ELR (cell line): ENCODE measurements at places on chromosomes 7 and 10.

- DNase-seq, result no peak
Measured at GRCh38 chr7:151487228-151487627, 32.5 kb downstream of the RHEB start.

DNA sequence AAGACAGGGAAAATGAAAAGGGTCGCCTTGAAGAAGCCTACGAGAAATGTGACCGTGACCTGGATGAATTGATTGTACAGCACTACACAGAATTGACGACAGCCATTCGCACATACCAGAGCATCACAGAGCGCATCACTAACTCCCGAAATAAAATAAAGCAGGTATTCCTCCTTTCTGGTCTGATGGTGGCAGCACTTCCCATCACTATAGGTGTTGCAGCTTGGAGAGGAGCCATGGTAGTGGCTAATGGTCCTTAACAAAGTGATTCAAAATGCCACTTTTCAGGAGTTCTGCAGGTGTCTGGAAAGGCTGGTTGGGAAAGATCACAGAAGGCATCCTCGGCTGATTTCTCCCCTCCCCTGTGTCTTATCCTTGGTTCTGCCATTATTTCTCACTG, 22.1 kb downstream of the EXOC4 start:
- no peak for DNase-seq

DNA sequence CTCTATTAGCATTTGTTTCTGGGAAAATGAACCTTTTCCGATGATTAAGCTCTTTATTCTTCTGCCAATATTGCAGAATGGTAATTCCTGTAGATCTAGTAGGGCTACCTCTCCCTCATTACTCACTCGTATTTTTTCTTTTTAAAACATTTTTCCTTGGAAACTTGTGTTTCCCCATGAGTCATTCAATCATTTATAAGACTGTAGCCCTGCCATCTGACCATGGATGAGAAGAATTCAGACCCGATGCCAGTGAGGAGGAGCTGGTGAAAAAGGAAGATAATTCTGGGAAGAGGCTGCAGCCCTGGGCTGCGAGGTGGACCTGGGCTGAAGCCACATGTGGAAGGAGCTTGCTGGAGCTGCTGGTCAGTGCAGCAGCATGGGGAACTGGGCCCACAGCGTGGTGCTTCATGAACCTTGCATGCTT, 242.8 kb downstream of the KLF6 start:
- peak; percentile 88 for DNase-seq

DNA sequence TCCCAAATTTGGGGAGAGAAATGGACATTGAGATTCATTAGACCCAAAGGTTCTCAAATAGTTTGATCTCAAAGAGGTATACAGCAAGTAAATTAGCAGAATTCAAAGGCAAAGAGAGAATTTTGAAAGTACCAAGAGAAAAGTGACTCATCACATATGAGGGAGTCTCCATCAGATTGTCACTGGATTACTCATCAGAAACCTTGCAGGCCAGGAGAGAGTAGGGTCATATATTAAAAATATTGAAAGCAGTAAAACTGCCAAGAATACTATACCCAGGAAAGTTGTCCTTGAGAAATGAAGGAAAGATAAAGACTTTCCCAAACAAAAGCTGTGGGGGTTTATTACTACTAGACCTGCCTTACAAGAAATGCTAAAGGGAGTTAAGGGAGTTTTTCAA, 140.6 kb downstream of the TMEM168 start:
- peak; percentile 72 for DNase-seq

- DNase-seq, result no peak
Measured at GRCh38 chr7:115410972-115411686, 489.2 kb downstream of the MDFIC start.

DNA sequence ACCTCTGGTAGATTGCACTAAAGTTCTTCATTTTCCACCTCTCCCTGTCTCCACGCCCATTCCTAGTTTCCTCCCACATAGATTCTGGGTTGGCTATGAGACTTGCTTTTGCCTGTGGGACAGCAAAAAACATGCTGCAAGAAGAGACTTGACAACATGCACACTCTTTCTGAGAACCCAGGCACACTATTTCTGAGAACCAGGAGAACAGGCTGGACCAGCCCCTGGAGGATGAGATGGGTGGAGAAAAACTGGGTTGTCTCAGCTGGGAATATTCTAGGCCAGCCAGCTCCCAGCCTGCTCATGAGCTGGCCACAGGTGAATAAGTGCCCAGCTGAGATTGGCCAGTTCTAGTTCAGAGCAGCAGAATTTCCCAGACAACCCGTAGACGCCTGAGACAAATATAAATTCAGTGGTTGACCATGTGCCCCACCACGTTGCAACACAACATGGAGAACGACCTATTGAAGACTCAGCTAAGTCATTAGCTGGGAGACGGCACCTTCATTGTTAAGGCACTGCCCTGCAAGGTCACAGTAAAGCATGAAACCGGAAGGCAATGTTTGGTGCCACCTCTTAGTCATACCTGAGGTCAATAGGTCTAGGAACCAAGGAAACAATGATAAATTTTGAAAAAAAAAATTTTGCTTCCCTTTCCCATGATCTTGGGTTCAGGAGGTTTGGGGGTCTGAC, 92.7 kb upstream of the AKR1E2 start:
- no peak for DNase-seq

- peak; percentile 11 for DNase-seq
Measured at GRCh38 chr10:128268015-128268722, 141.9 kb upstream of the MKI67 start.

- no peak for DNase-seq
Measured at GRCh38 chr10:100879741-100880360, 32.9 kb upstream of the SLF2 start.

DNA sequence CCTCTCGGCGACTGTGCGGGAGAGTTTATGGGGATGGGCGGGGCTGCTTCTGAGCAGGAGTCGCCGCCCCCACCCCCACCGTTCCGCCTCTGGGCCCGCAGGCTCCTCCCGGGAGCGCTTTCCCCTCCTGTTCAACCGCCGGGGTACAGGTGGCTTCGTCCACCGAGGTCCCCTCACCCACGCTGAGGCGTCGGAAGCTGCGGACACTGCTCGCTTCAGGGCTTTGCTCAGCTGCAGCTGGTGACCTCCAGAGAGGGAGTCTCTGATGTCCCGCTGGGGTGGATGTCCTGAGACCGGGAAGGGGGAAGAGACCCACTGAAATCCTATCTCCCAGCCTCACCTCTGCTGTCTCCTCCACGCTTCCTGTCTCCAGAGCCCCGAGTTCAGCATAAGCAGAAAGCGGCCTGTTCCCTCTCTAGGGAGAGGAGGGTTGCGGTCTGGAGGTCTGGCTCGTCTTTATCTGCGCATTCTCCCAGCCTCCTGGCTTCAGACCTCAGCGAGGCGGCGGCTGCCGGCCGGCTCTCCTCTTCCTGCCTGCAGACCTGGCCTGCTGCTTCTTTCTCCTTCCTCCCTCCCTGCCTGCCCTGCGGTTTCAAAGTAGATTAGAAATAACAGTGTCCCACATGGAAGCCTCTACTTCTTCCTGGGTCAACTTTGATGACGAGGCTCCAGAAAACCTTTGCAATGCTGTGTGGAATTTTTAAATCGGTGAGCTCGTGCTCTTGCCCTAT, 1.8 kb downstream of the CYP2E1 start:
- DNase-seq, result no peak

GRCh38 chr7:66683770-66684123, 55.1 kb downstream of the KCTD7 start:
- no peak for DNase-seq

- DNase-seq, result peak; percentile 68
Measured at GRCh38 chr10:122780391-122780790, 65.3 kb downstream of the CUZD1 start.

- peak; percentile 56 for DNase-seq
Measured at GRCh38 chr7:94348142-94348541, 46.6 kb upstream of the COL1A2 start.

DNA sequence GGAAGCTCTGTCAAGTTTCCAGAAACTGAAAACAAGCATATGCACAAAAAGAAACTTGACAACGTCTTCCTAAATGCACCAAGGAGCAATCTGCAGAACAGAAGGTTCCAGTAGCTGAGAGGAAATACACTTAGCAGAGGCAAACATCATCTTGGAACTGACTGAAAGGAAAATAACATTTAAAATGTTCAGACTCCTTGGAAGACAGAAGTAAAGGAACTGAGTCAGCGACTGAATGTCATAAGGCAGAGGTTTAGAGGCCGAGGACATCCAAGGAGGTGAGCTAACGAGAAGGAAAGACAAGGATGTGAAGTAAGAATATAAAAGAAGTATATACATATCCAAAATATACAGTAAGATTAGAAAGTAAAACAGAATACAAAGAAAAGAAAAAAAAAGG, 24.1 kb downstream of the SEMA3D start:
- DNase-seq, result peak; percentile 65

DNA sequence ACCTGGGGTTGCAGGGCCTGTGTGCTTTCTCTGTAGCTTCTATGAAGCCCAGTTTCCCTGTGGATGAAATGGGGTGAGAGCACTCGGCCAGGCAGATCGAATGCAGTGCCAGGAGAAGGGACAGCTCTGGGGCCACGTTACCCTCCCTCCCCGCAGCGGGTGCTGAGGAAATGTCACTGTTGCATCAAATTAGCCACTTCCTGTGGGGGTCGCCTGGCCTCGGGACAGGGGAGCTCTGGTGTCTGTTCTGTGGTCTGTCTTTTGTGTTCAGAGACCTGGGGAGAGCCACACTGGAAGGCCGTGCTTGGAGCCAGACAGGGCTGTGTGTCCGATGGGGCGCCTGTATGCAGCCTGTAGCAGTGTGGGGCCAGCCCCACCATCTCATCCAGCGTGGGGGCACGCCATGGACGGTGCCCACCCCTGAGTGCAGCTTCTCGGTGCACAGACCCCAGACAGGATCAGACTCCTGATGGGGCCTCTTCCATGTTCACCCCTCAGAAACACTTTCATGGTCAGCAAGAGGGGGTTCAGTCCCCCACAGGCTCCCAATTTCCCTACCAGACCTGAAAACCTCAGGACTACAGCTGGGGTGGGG, 13.6 kb downstream of the TTYH3 start:
- DNase-seq, result peak; percentile 30

- peak; percentile 82 for DNase-seq
Measured at GRCh38 chr10:101066146-101066895, 4.5 kb downstream of the KAZALD1 start.

DNA sequence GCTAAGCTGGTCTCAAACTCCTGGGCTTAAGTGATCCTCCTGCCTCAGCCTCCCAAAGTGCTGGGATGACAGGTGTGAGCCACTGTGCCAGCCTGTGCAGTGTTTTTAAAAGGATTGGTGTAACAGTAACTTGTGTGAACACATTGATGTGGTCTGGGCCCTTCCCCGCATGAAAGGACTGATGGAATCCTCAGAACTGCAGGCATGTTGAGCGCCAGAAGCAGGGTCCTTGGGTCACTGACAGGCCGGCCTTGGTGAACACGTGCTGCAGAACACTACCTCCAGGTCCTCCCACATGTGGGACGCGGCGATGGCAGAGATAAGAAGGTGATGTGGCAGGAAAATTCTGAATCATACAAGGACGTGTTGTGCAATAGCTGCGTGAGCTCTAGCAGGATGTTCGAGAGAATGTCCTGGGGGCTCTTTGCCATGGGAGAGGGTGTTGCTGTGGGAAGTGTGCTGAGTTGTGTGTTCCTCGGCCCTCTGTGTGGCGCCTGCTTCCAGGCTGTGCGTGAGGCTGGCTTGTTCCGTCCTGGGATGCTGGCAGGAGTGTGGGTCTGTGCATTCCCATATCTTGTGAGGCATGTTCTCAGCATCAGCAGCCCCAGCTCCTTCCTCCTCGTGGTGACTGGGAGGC, 68.2 kb downstream of the DNAJB6 start:
- DNase-seq, result peak; percentile 98

- no peak for DNase-seq
Measured at GRCh38 chr7:33237036-33237435, 107.7 kb downstream of the BBS9 start.

DNA sequence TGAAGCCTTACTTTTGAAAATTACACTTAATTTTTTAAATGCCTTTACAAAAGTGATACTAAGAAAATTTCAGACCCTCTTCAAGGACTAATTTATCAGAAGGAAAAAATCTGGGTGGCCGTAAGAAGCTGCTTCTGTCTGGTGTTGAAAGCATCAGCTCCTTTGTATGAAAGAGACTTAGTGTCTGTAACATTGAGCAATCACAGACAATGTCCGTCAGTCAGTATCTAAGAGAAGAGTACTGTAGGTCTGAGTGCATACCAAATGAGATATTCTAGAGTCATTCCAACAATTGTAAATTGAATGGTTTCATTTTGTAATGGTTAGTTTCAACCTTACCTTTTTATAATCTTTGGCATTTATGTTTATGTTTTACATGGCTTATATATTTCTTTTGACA, 11.1 kb upstream of the MDFIC start:
- no peak for DNase-seq

DNA sequence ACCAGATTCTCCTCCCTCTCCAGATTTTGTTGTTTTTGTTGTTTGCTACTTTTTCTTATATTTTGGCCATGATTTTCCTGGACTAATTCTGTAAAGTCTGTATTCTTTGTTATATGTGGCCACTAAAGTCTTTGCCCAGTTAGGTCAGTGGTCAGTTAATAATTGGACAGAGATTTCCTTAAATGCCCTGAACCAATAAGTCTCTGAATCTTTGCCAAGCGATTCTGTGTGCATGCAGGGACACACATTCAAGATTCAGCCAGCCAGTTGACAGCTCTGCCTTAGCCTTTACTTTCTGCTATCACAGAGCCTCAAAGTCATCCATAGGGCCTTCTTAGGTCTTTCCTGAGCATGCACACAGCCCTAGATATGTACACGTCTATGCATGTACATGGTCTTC, 11.0 kb upstream of the COL17A1 start:
- DNase-seq, result no peak

GRCh38 chr10:49287689-49288340, 11.2 kb upstream of the C10orf71 start:
- no peak for DNase-seq

DNA sequence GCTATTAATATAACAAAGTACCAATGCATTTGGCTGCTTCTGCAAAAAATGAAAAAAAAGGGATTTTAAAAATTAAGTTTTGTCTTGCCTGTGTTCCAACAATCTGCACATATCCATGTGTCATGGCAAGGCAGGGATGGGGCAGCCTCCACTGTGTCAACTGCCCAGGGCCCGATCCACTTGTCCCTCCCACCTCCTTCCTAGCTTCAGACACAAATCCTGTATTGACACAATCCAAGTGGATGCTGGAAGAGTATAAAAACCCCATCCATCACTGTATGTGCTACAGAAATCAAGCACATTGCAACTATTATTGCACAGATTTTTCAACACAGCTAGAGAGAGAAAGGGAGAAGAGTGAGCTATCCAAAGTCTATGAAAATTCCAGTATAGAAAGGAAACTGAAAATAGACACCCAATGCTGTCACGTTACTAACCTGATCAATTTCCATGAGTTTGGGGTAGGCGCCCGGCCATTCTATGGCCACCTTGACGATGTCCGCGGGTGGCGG, 106.4 kb downstream of the ELMO1 start:
- DNase-seq, result no peak
